ENCODE measurements at places on chromosomes 2 and 18.

DNA sequence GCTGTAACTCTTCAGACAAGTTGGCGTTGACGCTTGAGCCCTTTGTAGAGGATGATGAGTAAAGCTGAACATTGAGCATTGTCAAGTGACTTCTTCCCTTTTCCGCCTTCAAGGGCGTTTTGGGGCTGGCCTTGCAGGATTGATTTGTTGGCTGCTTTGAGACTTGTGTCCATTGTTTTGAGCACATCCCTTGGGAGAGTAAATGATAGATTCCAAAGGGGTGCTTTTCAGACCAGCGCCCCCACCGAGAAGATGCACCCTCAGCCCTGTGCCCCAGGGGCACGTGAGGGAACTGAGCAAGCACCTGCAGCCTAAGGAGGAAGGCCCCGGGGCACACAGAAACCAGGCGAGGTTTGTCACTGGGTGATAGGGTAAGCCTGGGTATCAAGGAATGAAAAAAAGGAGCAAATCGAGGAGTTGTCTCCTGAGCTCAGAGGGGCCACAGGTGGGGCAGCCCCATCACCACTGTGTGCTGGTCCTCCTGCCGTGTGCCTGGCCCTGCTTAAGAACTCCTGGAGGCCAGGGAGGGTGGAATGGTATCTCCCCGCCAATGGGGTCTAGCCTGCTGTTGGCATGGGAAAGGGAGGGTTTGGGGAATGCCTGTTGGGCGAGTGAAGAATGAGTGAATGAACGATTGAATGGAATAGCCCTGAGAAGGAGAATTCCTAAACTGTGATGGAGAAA, 64.0 kb downstream of the RAB31 start:
- no peak for DNase-seq

GRCh38 chr2:181268174-181268867, 188.9 kb upstream of the ITGA4 start:
- DNase-seq, result no peak

GRCh38 chr18:25661831-25662230, 309.9 kb upstream of the ZNF521 start:
- DNase-seq, result no peak

DNA sequence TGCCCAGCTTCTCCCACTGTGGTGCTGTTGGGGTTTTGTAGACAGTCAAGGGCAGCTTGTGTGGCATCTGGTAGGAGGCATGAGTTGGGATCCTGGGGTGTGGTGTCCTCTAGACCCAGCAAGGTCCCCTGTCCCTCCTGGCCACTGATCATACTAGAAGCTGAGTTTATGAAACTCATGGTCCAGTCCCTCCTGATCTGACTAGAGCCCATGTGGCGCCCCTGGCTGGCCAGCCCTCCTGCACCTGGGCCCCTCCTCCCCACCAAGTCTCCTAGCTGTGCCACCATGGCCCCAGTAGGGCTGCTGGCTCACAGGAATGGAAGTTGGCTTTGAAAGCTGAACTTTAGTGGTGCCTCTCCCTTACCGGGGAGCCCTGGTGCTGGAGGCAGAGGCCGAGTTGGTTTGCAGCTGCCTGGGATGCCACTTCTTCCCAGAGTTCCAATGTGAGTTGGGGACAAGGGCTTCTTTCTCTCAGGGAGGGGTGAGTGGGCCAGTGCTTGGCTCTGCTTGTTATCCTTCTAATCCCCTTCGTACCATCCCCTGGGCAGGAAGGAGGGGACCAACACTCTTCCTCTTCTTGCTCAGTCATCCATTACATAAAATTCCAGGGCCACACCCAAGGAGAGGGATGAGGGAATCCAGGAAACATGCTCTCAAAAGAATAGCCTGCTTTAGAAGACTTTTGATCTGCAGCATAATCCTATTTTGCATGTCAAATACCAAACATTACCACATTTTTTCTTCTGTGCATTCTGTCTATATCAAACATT, 37.5 kb upstream of the HAAO start:
- DNase-seq, result no peak

GRCh38 chr18:32289483-32290075, 99.7 kb downstream of the MEP1B start:
- no peak for DNase-seq

DNA sequence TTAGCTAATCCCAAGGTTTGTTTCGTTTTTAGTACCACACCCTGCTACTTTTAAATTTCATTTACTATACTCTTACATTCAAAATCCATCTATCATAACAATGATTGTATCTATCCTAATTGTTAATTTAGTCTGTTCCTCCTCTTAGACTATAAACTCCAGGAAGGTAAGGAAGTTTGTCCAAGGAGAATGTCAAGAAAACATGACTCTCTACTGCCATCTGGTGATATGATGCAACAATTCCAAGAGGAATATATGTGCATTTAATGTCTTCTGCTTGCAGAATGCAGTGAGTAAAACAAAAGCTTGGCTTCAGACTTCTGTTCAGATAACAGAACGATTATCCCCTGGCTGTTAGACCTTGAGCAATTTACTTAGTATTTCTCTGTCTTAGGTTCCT, 1267.1 kb downstream of the LRP1B start:
- no peak for DNase-seq

GRCh38 chr18:49230326-49230725, 230.1 kb downstream of the DYM start:
- no peak for DNase-seq

DNA sequence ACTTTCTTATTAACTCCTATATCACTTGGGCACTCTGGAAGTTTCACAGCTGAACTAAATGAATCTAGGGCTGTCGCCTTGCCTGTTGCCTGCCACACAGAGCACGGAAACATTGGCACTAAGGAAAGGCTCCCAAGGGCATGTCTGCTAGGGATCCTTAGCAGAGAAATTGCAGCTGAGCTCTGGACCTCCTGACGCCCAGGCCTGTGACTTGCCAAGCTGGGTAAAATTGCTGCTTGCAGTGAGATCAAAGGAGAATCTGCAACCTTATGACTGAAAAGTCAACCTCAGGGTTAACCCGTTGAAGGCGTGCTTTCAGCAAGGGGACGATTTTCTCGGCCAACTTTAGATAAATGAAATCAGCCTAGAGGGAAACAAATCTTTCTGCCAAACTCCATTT, 189.8 kb downstream of the NCK2 start:
- DNase-seq, result no peak

- DNase-seq, result no peak
Observed at GRCh38 chr18:28050545-28050944, 126.4 kb downstream of the CDH2 start.

DNA sequence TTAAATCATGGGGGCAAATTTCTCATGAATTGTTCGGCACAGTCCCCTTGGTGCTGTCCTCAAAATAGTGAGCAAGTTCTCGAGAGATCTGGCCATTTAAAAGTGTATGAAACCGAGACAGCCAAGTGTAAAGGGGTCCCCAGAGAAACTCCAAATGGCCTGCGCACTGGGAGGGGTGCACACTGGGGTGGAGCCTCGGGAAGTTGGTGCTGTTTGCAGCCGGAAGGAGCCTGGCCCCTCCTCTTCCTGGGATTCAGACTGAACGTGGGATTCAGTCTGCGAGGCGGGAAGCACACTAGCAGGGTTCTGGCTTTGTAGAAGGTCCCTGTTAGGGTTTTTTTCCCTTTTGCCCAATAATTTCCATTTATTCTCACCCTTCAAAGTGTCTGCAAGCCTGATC, 48.8 kb downstream of the RABL2A start:
- DNase-seq, result no peak

DNA sequence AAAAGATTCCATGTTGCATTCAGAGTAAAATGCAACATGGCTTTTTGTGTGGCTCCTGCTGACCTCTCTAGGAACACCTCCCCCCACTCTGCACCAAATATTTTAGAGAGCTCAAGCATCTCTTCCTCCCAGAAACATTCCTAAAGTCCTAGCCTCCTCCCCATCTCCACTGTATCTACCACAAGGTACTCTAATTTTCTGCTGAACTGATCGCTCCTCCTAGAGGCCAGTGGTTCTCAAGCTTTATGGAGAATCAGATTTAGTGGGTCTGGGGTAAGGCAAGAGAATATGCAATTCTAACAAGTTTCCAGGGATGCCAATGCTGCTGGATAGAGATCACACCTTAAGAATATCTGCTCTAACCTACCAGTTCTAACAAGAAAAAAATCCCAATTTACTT, 89.5 kb upstream of the HNRNPA3 start:
- no peak for DNase-seq

- DNase-seq, result no peak
Observed at GRCh38 chr18:55650363-55650870, 62.4 kb upstream of the TCF4 start.

DNA sequence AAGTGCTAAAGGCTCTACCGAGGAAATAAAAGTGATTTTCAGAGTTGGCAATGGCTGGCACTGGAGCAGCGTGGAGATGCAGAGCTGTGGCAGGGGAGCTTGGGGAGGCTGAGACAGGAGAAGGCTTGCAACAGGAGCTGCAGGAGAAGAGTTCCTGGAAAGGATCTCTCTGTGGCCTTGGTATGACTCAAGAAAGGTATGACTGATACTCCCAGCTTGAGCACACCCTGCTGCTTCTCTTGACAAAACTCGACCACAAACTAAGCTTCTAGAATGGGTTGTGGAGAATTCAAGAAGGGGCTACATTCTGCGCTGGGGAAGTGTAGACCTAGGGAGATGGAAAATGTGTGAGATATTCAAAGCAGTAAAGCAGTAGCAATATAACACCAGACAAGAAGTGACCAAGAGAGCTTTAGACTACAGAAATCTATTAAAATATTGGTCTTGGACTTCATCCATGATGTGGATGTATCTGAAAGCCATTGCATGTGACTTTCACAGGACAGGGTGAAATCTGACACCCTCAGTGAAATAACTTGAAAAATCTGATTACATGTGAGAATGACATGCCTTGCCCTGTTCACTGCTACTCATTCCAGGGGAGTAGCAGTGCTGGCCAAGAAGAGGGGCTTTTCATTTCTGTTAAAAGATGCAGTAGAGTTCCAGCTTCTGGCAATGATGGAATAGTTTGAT, 41.5 kb downstream of the SUCLG1 start:
- no peak for DNase-seq

GRCh38 chr2:148455791-148456190, 188.8 kb upstream of the EPC2 start:
- DNase-seq, result no peak
